ENCODE measurements at places on chromosomes 16 and 17. TPM values are rescaled to one million over a fixed set of nuclear protein-coding genes. Genes with fewer than 3 reads are reported as not detected.

TBC1D3I gene
- total RNA-seq: not detected

SLC52A1 gene
- total RNA-seq: 0.58 TPM

PMP22 gene
- total RNA-seq: 191 TPM

TBC1D3C gene
- 1.0 TPM for total RNA-seq

SUZ12 gene
- 55.5 TPM for total RNA-seq

DNA sequence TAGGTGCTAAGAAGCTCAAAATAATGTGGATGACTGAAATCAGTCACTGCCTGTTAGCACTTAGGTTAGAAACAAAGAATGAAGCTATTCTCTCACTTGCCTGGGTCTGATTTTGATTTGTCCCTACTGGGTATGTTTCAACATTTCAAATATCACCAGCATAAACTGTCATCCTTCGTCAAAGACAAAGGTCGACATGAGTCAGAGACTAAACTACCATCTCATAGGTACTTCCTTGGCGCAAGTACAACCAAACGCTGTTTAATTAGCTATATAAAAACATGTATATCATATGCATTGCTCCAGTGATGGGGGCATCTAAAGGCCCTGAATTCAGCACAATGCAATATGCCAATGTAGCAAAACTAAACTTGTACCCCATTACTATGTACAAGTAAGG, 4.0 kb downstream of the AKTIP start:
- DNase-seq: no peak

GRCh38 chr16:72530434-72530833, 358.5 kb upstream of the PMFBP1 start:
- DNase-seq: no peak

CDH8 gene
- 8.9 TPM for total RNA-seq
